NCI-H146 (cell line): ENCODE measurements at places on chromosomes 4 and X.

- no peak for DNase-seq
Observed at GRCh38 chrX:23031600-23031999, 31.8 kb downstream of the DDX53 start.

DNA sequence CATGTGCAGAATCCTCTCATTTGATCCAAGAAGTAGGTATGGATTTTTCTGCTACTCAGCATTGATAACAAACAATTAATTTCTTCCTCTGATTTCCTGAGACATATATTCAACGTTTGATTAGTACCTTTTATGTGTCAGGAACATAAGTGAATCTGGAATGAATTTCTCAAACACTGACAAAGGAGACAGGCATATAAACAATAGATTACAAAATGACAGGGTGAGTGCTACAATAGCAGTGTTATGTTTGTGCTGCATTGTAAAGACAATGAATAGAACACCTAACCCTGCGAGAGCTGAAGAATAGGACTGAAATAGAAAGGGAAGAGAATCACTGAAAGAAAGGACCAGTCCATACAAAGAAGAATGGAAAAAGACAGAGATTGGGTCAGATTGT, 52.9 kb downstream of the ARHGAP24 start:
- DNase-seq: no peak

DNA sequence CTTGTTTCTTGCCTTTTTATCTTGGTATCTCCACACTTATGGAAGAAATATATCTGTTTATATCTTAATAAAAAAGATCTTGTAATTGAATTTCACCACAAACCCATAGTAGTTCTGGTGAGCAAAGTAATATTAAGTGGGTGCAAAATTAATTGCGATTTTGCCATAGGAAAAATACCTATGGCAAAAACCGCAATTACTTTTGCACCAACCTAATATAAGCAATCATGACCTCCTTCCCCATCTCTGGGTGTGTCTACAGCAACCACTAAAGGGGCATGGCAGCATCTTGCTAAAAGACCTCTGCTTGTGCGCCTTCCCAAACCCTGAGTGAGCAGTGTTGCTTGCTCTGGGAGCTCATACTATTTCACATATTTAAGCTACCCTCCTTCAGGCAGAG, 124.2 kb upstream of the GUCY1A1 start:
- DNase-seq: no peak

GRCh38 chrX:122817321-122817955, 366.6 kb upstream of the GRIA3 start:
- no peak for DNase-seq

GRCh38 chr4:185309770-185310169, 86.0 kb downstream of the LRP2BP start:
- no peak for DNase-seq

DNA sequence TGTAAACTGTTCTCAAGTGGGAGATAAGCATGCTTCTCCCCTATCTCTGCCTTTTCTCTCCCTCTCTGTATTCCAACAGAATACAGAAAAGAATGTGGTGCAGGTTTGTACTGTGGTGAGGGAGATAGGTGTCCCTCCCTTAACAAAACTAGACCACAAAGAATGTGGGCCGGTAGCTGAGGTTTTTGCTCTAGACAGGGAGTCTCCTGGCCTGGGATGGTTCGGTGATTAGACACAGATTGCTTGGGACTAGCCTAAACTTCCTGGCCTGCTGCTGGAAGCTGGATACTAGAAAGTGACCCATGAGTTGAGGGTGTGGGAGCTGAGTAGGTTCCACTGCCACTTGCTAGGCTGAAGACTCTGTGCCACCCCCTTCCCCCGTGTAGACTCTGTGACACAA, 143.0 kb downstream of the CXXC4 start:
- DNase-seq: no peak

- no peak for DNase-seq
Observed at GRCh38 chr4:166675411-166675810, 558.9 kb downstream of the SPOCK3 start.

DNA sequence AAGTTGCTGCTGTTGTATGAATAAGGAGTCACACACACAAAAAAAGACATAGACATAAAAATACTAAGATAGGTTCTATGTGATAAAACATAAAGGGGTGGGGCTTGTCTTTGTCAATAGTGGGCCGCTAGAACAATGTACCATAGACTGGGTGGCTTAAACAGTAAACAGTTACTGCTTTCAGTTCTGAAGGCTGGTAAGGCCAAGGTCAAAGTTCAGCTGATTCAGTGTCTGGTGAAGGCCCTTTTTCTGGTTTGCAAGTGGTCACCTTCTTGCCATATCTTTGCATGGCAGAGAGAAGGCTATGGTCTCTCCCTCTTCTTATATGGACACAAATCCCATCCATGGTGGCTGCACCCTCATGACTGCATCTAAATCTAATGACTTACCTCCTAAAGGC, 1980.7 kb downstream of the PCDH7 start:
- DNase-seq: no peak

GRCh38 chr4:3111461-3111860, 37.0 kb downstream of the HTT start:
- no peak for DNase-seq

- no peak for DNase-seq
Observed at GRCh38 chr4:155026715-155027114, 181.7 kb upstream of the NPY2R start.

DNA sequence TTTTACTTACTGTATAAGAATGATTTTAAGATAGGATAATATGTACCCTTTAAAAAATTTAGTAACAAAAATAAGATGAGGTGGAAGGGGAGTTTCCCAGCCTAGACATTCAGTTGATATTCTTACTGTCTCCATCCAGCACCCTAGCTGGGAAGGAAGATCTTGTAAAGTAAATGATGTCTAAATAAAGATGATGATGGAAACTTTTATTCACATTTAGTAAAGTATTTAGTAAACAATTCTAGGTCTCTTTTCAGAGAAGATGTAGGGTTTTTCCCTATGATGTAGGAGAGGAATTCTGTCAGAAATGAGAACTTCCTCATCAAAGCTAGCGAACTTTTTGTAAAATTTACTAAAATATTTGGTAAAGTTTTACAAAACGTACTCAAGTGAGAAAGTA, 136.8 kb downstream of the RAPGEF2 start:
- no peak for DNase-seq

GRCh38 chr4:57231781-57232180, 121.6 kb upstream of the IGFBP7 start:
- no peak for DNase-seq

DNA sequence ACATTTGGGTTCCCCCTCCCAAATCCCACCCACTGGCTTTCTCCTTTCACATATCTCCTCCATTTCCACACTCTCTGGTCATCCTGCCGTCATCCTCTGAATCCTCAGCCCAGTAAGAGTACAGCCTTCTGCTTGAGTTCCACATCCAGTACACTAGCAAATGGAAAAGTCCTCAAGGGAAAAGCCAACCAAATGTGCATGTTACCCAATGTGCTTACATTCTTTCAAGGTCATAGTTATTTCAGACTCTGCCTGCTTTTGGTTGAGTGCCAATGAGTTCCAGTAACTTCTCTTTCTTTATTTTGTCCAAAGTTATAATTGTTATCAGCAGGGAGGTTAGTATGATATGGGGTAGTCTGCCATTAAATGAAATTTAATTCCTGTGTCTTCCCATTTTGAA, 78.1 kb downstream of the SRPX start:
- DNase-seq: no peak

- no peak for DNase-seq
Observed at GRCh38 chrX:106791495-106791894, 11.0 kb upstream of the TBC1D8B start.

DNA sequence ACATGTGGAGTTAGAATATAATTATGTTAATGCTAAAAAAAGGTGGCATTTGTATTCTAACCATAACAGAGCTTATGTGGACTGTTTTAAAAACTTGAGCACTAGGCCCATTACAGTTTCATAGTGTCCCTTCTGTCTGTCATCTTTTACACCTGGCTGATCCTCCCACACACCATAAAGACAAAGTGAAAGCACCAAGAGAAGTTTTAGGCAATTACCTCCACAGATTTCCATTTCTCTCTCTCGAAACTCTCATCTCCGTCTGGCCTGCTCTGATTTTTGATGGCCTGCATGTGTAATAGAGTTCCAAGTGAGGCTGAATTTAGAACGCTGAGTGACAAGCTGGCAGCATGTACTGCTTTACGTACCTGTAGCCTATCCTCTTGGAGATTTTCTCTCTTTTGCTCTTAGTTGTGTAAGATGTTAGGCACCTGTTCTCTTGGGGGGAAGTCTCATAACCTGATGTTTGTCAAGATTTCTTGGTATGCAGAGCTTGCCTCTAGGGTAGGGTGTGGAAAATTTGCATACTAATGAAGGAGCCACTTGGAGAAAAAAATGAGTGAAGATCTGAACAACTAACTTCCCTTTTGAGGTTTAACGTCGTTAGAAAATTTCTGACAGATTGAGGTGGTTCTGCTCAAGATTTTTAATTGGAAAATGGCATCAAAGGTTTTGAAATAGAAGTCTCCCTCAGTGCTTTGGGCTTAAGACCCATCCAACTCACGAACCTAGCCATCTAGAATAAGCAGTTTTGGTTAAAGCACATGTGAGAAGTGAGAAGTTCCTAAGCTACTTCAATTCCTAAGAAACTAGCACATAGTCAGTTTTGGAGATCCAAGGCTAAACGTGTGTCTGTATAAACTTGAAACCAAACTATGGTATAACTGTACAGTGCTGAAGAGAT, 57.6 kb upstream of the RAP1GDS1 start:
- DNase-seq: no peak

- DNase-seq: peak; percentile 42
Observed at GRCh38 chr4:25113915-25114904, 46.0 kb downstream of the SEPSECS start.

GRCh38 chrX:145825896-145826295, 8.3 kb downstream of the SLITRK2 start:
- no peak for DNase-seq

DNA sequence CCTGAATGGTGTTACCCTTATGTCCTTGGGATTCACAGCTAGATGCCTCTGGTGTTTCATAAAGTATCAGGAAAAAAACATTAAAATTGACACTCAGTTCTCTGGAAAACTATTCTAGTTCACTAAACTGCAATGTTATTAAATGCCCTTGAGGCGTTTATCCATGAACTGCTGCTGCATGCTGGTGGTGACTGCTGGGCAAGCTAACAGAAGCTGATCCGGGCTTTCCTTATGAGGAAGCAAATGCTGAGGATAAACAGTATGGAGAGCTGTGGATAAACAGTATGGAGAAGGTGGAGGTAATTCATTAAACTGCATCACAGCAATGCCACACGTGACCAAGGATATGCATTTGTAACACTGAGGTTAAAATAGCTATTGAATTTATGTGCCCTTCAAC, 227.0 kb downstream of the NR3C2 start:
- no peak for DNase-seq

GRCh38 chr4:78659665-78660064, 108.1 kb downstream of the ANXA3 start:
- no peak for DNase-seq

DNA sequence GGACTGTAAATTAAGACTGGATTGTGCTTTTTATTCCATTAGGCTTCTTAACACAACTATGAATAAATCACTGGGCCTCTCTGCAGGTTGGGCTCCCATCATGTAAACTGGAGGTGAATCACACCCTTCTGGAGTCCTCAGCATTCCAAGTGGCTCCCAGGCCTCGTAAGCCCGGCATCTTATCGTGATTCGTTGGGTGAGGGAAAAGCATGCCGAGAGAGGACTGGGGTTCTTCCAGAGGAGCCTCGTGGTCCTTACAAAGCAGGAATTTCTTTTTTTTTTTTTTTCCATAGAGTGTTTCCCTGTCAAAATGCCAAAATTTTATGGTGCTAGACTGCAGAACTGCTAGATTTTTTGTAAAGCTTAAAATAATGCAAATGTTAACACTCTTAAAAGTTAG, 20.0 kb downstream of the CLDN22 start:
- no peak for DNase-seq

DNA sequence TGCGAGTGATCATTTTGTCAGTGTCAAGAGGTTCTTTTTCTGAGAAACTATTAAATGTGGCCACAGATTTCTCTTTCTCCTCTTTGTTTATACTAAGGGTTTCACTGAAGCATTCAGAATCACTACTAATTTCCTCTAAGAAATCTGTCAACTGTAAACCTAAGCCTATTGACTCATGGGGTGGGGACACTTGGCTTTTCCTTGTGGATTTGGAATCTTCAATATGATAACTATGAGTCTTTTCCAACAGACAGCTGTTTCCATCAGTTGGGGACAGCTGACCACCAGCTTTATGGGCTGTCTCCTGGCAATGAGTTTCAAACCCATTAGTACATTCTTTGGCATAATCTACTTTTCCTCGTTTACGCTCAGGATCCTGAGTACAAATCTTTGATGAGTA, 13.8 kb downstream of the PGRMC1 start:
- no peak for DNase-seq

GRCh38 chr4:54102531-54103106, 2.7 kb downstream of the GSX2 start:
- no peak for DNase-seq

DNA sequence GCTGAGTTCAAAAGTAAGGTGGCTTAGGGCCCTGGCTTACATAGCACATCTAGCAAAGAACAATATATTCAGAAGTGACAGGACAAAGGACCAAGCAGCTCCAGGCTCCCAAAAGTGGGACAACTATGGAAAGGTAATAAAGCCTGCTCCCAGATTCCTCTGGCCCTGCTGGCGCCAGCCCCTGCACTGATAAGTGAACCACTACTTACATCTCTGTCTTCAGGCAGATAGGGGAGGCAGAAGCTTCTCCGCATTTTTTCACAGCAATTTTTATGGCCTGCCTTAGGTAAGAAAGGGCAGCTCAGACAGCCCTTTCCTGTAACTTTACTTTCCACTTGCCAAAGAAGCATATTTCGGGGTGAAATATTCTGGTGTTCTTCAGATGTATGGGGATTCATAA, 83.9 kb downstream of the MTNR1A start:
- DNase-seq: no peak

- DNase-seq: no peak
Observed at GRCh38 chrX:55450259-55450658, 1.7 kb upstream of the MAGEH1 start.

- DNase-seq: no peak
Observed at GRCh38 chr4:74205046-74205445, 47.1 kb downstream of the MTHFD2L start.

DNA sequence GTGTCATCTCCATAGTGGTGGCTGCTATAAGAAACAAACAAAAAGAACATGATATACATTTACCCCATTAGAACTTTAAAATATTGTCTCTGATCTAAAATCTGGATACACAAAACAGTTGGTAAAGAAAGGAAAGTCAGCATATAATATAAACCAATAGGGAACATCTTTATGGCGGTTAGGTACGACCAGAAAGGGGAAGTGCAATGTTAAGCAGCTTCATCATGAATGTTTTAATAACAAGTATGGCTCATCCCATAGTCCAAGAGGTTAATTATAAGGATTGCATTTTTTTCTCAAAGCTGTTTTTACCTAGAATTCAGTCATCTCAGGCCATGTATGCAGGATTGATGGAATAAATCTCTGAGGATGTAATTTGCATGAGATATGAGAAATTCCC, 1869.7 kb downstream of the PCDH7 start:
- no peak for DNase-seq

DNA sequence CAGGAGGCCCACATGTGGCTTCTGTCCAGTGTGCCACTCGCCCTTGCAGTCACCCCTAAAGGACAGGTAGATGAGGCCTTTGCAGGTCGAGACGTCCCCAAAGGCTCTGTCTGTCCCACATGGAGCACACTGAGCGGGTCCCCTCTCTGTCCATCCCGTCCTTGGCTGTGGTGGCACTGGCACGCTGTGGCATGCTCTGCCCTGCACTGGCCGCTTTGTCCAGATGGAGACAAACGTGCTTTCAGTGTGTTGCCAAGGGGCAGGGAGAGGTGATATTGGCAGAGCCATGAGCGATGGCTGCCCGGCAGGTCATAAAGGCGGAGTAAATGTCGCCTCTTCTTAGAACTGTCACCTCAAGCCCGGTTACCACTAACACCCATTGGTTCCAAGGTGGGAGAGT, 86.9 kb upstream of the CLDN34 start:
- no peak for DNase-seq
